GM04504 (cell line): ENCODE measurements at places on chromosomes 7 and 10.

DNA sequence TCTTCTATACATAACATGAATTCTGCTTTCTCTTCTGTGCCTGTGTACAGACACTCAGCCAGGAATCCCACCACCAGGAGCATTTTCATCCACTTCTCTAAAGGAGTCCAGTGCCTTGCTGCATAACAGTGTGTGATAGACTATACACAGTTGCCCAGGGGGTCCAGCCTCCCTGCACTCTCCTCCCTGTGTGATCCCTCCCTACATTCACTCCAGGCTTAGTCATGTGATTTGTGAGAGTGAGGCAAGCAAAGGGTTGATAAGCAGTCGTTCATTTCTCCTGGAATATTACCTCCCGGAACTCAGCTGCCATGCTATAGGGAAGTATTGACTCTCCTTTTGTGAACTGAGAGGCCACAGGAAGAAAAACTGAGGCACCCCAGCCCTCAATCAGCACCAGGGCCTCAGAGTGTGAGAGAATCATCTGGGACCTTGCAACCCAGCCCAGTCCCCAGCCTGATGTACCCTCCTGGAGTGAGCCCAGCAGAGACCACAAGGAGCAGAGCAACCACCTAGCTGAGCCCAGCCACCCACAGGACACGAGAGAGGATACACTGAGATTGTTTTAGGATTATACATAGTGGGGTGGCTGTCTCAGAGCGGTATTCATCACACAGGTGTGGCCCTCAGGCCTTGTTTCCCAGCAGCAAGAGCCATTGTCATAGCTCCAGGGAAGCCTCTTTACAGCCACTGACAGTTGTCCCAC lies 45.0 kb upstream of the EEPD1 start:
- DNase-seq: no peak

DNA sequence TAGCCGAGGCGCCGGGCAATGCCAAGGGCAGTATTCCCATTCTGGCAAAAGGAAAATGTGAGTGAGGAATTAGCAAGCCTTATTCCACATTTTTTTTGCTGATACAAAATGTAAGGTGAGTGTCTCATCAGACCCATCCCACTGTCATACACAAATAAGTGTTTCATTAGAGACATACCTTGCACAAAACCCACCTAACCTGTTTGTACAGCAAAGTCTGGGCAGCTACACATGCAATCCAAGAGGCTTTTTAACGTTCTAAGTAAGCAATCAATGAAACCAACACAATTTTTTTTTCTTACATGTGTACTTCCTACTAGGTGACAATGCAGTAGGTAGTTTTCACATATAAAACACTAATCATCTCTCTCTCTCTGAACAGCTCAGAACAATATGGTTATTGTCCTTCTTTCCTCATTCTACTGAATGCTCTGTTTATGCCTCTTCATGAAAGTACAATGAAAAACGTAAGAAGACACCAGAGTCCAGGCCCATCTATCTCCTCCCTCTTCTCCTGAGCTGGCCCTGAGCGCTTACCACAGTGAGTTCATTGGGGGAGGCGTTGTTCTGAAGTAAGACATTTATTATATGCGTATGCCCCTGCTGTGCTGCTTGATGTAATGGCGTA lies 217.2 kb downstream of the ANK3 start:
- DNase-seq: no peak

GRCh38 chr10:1217661-1218060 lies 161.5 kb downstream of the WDR37 start:
- DNase-seq: no peak

DNA sequence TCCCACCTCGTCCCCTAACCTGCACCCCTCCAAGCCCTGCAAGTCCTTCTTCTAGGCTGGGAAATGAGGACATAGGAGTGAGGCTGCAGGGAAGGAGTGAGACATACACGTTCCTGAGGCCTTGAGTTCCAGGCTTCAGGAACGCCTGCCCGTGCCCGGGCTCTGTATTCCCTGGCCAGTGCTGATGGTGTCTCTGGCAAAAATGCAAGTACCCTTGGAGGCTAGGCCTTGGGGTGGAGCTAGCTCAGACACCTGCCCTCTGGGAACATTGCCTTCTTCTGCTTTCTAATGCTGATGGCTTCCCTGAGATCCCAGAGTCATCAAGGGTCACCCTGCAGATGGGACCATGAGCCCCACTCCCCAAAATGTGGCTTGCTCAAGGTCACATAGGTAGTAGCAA lies 76.0 kb downstream of the GRK5 start:
- no peak for DNase-seq

- DNase-seq: peak; percentile 96
Observed at GRCh38 chr10:119667562-119668328, 16.6 kb downstream of the BAG3 start.
